Midbrain (tissue), 1 donor: ENCODE measurements at places on chromosomes 6 and 20.

DNA sequence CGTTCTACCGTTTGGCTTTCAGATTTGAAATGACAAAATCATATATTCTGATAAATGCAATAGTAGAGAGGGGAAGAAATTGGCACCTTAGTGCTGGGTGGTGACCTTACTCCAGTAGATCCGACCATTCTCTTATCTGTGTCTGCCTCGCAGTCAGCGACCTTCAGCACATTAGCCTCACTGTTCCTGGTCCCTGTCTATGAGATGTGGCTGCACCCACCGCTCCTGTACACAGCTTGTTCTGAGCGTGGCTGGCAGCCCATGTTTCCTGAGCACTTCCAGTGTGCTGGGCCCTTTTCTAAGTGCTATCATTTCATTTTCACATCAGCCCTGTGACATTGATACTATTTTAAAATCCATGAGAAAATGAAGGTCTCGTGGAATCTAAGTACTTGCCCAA, 138.1 kb downstream of the TMEM242 start:
- no peak for DNase-seq

GRCh38 chr6:140446241-140446640, 1071.8 kb upstream of the CITED2 start:
- no peak for DNase-seq

- no peak for DNase-seq
Measured at GRCh38 chr6:136228814-136229213, 21.3 kb downstream of the MTFR2 start.

DNA sequence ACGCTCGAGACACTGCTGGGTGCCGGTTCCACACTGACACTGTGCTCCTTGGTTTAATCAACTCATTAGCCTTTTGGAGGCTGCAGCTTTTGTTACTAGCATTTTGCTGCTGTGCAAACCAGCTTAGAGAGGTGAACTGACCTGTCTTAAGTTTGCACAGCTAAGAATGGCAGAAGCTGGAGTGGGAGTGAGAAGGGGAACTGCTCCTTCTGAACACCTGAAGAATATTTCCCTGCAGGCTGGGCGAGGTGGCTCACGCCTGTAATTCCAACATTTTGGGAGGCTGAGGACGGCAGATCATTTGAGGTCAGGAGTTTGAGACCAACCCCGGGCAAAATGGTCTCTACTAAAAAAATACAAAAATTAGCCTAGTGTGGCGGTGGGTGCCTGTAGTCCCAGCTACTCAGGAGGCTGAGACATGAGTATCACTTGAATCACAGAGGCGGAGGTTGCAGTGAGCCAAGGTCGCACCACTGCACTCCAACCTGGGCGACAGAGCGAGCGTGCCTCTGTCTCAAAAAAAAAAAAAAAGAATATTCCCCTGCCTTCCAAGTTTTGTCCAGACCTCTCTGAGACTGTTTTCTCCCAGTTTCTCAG, 5.0 kb downstream of the CEBPB start:
- DNase-seq: no peak

GRCh38 chr6:134596191-134596590, 278.3 kb upstream of the SGK1 start:
- no peak for DNase-seq

DNA sequence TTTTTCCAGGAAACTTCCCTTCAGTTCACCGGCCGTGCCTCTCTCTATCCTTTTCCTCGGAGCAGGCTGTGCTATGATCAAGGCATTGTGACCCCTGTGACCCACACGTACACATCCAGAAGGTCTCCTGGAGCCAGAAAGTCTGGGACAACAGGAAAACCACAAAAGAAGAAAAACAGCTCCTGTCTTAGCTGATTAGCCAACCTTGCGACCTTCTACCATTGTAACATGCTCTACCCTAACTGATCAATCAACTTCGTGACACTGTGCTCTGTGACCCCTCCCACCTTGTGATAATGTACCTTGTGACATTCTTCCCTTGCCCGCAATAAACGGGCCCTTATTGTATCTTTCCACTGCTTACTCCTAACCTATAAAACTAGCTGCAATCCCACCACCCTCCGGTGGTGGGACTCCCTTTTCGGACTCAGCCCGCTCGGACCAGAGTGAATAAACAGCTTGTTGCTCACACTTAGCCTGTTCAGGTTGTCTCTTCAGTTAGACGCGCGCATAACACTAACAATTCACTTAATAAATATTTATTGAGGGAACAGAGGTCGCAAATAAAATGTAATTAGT, 24.2 kb downstream of the ZNF311 start:
- DNase-seq: peak; percentile 59

GRCh38 chr6:159951772-159952171, 17.1 kb upstream of the IGF2R start:
- DNase-seq: no peak

- no peak for DNase-seq
Measured at GRCh38 chr6:48109944-48110343, 1.1 kb downstream of the PTCHD4 start.

GRCh38 chr6:146543940-146544615, 445 bp downstream of the RAB32 start:
- DNase-seq: peak; percentile 48
